COR-L47 (cell line): ENCODE measurements at places on chromosomes 6 and 20.

DNA sequence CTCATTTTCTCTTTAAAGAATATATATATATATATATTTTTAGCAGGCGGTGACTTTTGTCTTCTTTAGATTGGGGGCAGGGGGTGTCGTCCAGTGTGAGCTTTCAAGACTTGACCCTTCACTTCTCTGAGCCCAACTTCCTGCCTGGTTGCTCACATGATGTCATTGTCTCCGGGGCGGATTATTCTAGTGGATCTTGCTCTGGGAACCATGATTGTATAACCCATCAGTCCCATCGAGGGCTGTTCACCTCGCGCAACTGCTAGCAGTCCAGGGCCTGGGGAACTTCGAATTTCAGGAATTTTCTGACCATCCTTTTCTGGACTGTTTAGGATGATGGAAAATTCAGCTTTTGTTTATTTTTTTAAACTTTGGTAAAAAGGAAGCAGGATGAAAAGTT lies 1.0 kb downstream of the IGF2R start:
- DNase-seq: no peak

GRCh38 chr6:7219310-7219709 lies 93.7 kb downstream of the SSR1 start:
- no peak for DNase-seq

GRCh38 chr6:157768304-157768703 lies 54.7 kb upstream of the SNX9 start:
- DNase-seq: no peak

DNA sequence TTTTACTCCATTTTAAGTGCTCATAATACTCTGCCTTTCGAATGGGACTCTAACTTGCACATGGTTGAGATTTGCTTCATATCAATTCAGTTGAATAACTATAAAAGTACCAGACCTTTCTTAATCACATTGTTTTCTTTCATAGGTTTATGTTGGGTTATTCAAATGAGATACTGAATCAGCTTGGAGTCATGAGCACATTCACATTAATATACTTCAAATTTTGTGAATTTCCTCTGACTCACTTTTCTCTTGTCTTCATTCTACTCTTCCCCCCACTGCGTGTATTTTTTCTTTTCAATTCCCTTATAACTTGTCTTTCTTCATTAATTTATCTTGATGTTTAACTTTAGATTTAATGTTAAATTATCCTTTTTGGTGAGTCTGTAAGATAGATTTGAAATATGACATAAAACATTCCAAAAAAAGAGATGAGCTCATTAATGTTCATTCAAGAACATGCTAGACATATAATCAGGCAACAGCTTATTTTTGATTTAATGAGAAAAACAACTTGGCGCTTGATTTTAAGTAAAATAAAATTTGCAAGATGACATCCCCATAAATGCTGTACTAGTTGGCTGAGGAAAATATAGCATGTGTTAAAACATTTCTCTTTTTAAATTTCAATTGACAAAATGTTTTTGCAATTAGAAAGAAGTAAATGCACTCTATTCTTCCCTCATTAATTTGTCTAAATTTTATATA lies 736.0 kb downstream of the CD109 start:
- no peak for DNase-seq
